ENCODE measurements at places on chromosomes 6 and 20.

DNA sequence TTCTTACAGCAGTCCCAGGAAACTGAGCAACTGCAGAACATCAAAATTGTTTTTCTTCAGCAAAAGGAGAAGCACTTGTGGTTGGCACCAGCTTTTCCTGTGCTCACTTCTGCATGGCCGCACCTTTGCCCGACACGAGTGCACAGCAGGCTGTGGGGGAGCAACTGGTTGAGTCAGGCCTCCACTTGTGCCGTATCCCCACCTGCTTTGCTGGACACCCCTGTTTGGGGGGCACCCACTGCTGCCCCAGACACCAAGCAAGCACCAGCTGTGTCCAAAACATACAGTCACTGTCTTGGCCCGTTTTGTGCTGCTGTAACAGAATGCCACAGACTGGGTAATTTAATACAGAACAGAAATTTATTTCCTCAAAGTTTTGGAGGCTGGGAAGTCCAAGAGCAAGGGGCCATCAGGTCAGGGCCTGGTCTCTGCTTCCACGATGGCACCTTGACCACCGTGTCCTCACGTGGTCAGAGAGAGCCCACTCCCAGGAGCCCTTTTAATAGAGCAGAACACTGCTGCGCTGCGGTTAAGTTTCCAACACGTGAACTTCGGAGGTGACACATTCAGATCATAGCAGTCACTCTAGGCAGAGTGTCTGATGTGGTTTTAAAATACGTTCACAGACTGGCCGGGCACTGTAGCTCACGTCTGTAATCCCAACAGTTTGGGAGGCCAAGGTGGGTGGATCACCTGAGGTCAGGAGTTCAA lies 8.7 kb upstream of the GMEB2 start:
- DNase-seq, result peak; percentile 64

GRCh38 chr6:106160189-106160588 lies 74.1 kb downstream of the PRDM1 start:
- DNase-seq, result no peak

DNA sequence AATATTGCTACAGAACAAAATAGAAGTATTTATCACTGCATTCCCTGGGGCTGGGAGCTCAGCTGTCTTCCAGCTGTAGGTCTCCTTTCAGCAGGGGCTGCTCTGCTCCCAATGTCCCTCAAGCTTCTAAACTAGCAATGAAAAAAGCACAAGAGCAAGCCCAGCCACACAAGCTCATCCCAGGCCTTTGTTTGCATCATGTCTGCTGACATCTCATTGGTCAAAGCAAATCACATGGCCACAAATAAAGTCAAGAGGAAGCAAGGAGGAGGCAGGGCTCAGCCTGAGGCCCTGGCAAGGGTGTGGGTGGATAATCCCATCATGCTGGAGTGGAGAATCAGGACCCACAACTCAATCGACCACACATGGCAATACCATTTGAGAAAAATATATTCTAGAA lies 2.2 kb upstream of the BFSP1 start:
- no peak for DNase-seq

- no peak for DNase-seq
Observed at GRCh38 chr6:89999945-90000825, 105.9 kb downstream of the GJA10 start.

GRCh38 chr20:2469991-2470422 lies 582 bp downstream of the SNRPB start:
- DNase-seq, result peak; percentile 45

Data from stimulated activated CD8-positive, alpha-beta memory T cell treated with anti-CD3 and anti-CD28 coated beads, Interleukin-7, amount 100 ng/mL, for 4 hours (primary cell).